ENCODE measurements at places on chromosomes 6 and 20. TPM values are rescaled to one million over a fixed set of nuclear protein-coding genes. Genes with fewer than 3 reads are reported as not detected.
A peak's percentile ranks its signal among the peaks of the same experiment; 100 is the strongest.

GRCh38 chr6:36130667-36131510 lies 576 bp downstream of the MAPK13 start:
- peak; percentile 66 for DNase-seq
- peak overlapping the region; percentile 49 for H3K27ac ChIP-seq
- peak overlapping the region; percentile 86 for H3K4me3 ChIP-seq
- peaks cover 9% of the 10 kb centered on the region for H3K36me3 ChIP-seq

GRCh38 chr20:20549704-20550103 lies 162.7 kb downstream of the RALGAPA2 start:
- H3K36me3 ChIP-seq = no peaks in the 10 kb centered on the region
- no peak for DNase-seq
- no peak overlapping the region for H3K27ac ChIP-seq

- H3K4me1 ChIP-seq = peaks cover 15% of the 10 kb centered on the region
- no peaks in the 10 kb centered on the region for H3K27me3 ChIP-seq
- no peak overlapping the region for H3K4me3 ChIP-seq
- no peak overlapping the region for H3K27ac ChIP-seq
- no peaks in the 10 kb centered on the region for H3K36me3 ChIP-seq
Measured at GRCh38 chr6:13277231-13277630, 51.1 kb downstream of the TBC1D7 start.

DNA sequence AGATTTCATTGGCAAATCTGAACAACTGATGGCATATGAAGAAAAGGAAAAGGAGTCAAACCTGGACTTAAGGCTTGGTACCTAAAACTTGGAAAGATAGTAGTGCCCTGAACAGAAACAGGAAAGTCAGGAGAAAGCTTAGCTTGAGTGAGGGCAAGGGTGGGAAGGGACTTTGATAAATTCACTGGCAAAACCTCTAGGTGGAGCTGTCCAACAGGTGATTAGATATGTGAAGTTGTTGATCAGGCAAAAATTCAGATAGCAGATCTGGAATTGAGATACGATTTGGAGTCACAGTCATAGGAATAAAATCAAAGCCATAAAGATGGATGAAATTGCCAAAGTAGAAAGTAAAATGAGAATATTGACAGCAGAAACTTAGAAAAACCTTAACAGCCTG lies 16.1 kb upstream of the ZNF292 start:
- no peaks in the 10 kb centered on the region for H3K4me1 ChIP-seq
- DNase-seq = peak; percentile 57
- no peak overlapping the region for H3K4me3 ChIP-seq
- H3K27ac ChIP-seq = no peak overlapping the region
- H3K27me3 ChIP-seq = no peaks in the 10 kb centered on the region

DNA sequence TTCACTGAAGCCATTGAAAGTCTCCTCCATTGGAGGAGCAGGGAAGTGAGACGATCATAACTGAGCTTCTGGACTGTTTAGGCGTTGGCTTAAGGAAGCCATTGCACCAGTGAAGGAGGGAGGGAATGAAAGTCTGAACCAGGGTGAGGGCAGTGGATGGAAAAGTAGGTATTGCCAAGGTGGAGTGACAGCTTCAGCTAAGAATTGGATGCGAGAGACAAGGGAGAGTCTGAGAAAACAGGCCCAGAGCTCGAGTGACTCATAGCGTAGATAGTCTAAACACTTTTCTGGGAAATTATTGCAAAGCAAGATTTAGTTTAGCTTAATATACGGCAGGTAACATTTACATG lies 4.5 kb downstream of the DSP start:
- no peaks in the 10 kb centered on the region for H3K4me1 ChIP-seq
- H3K27ac ChIP-seq = no peak overlapping the region
- H3K27me3 ChIP-seq = peaks cover 17% of the 10 kb centered on the region
- no peak overlapping the region for H3K4me3 ChIP-seq
- DNase-seq = no peak

GRCh38 chr6:79671600-79672266 lies 40.6 kb downstream of the SH3BGRL2 start:
- H3K36me3 ChIP-seq = no peaks in the 10 kb centered on the region
- H3K4me1 ChIP-seq = peaks cover 40% of the 10 kb centered on the region
- no peak overlapping the region for H3K4me3 ChIP-seq
- no peak overlapping the region for H3K27ac ChIP-seq
- no peak for DNase-seq

DNA sequence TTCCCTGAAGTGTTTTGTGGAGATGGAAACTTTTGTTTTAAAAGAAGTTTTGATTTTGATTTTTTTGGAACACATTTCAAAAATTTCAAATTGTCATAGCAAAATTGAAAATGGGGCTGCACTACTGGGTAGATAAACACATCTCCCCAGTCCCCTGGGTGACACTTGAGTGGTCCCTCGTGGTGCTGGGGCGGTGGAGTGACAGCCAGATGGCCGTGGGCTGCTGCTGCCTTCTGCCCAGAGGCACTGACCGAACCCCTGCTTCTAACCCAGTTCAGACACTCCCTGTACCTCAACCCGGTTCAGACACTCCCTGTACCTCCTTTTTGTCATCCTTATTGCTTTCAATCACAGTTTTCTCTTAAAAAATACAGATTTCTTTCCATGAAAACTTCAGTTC lies 69.9 kb upstream of the SYNJ2 start:
- H3K36me3 ChIP-seq = peaks cover 12% of the 10 kb centered on the region
- H3K27ac ChIP-seq = no peak overlapping the region
- no peaks in the 10 kb centered on the region for H3K27me3 ChIP-seq
- no peak overlapping the region for H3K4me3 ChIP-seq
- no peaks in the 10 kb centered on the region for H3K4me1 ChIP-seq

- H3K4me3 ChIP-seq = no peak overlapping the region
- no peaks in the 10 kb centered on the region for H3K36me3 ChIP-seq
- H3K4me1 ChIP-seq = no peaks in the 10 kb centered on the region
- H3K27ac ChIP-seq = no peak overlapping the region
- no peak for DNase-seq
- H3K27me3 ChIP-seq = no peaks in the 10 kb centered on the region
Measured at GRCh38 chr20:11395581-11395980, 522.1 kb upstream of the BTBD3 start.

DNA sequence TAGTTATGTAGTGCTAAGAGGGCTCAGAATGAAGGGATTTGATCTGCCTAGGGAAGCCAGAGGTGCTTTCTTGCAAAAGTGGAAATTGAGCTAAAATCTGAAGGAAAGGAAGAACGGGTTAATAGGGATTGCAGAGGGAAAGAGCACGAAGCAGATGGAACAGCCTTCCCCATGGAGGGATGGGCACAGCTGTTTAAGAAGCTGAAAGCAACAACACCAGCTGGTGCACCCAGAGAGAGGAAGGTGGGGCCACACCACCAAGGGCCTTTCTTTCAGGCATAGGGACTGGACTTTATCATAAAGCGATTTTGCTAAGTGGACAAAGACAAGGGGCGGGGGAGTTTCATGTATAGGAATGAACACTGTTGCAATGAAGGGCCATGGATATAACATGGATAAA lies 65.8 kb upstream of the SNRPB2 start:
- no peaks in the 10 kb centered on the region for H3K27me3 ChIP-seq
- H3K27ac ChIP-seq = no peak overlapping the region
- H3K4me1 ChIP-seq = no peaks in the 10 kb centered on the region

GRCh38 chr6:68756454-68757375 lies 121.6 kb downstream of the ADGRB3 start:
- no peaks in the 10 kb centered on the region for H3K27me3 ChIP-seq
- no peak overlapping the region for H3K4me3 ChIP-seq
- no peaks in the 10 kb centered on the region for H3K36me3 ChIP-seq
- DNase-seq = no peak

- no peaks in the 10 kb centered on the region for H3K27me3 ChIP-seq
- no peak for DNase-seq
- H3K4me1 ChIP-seq = peaks cover 9% of the 10 kb centered on the region
Measured at GRCh38 chr6:147205690-147206600, 1.7 kb downstream of the STXBP5 start.

PTK7 gene
- 1.6 TPM for total RNA-seq

NEURL2 gene
- total RNA-seq = 2.8 TPM

MUCL3 gene
- total RNA-seq = not detected

PRDM13 gene
- 0.07 TPM for total RNA-seq

GNL1 gene
- 102 TPM for total RNA-seq

FILIP1 gene
- total RNA-seq = not detected

Measured in CD8-positive, alpha-beta memory T cell (primary cell).